HEK293T (cell line): ENCODE measurements at places on chromosomes 11 and 22.

DNA sequence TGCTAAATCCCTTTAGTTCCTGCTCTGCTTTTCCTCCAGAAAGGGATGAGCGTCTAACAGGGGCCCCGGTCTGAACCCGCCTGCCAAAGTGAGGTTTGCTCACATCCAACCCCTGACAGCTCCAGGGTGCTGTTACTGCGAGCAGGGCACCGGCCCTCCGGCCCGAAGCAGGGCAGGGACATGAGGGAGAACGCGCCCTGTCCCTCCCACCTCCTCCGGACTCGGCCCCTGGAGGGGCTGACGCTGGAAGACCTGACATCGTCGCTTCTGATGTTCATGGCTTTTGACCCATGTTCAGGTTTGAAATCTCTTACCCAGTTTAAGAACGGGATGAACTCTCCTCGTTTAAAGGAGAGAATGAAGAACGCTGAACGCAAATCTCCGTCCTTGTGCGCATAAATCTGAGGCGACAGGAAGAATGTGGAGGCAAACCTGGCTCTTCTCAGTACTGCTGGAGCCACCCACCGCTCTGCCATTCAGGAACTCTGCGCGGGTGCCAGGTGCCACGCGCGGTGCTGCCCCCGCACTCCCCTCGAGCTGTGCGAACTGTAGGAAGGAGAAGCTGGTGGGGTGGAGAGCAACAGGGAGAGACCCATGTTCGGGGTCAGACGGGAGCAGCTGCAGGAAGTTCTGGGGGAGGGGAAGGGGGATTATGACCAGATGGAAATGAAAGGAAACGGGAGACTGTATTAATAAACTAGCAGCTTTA, 826 bp upstream of the EEF1G start:
- DNase-seq = no peak

DNA sequence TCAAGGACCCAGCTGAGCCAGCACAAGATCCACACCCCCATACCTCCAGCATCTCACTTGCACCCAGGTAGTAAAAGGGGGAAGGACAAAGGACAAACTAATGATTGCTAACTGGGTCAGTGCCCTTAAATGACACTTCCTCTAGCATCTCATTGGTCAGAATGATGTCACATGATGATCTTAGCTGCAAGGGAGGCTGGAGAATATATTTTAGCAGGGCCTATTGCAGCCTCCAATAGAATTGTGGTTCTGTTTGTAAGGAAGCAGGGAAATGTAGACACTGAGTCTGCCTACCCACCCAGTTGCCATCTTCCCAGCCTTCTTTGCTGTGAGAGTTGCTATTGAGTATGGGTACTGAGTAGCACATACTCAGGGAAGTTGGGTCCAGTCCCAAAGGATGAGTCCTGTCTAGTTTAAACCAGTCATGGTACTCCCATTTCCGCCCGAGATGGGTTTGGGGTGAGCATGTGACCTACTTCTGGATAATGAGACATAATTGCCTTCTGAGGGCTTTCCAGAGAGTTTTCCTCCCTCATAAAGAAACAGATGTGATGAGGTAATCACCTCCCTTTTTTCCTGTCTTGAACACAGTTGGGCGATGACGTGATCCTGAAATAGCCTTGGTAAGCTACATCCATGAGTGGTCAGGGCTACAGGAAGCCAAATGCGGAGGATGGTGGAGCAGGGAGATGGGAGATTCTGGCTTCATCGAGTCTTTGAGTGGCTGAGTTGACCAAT, 5.5 kb upstream of the DNAL4 start:
- no peak for DNase-seq

- DNase-seq = no peak
Observed at GRCh38 chr11:2671748-2672147, 28.0 kb downstream of the KCNQ1OT1 start.

DNA sequence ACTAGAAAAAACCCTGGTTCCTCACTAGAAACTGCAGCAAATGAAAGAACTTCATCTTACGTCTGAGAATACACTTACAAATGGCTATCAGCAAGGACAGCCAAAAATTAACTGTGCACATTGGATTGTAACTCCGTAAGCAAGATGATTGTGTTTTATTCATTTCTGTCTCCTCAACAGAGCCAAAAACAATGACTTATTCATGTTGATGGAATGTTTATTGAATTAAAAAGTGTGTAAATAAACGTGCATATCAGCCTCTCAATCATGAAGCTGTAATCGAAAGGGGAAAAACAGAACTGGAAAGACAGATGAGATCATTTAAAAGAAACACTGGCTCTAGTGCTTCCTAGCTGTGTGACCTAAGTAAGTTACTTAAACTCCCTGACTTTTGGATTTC, 307.5 kb upstream of the ZC3H12C start:
- no peak for DNase-seq

DNA sequence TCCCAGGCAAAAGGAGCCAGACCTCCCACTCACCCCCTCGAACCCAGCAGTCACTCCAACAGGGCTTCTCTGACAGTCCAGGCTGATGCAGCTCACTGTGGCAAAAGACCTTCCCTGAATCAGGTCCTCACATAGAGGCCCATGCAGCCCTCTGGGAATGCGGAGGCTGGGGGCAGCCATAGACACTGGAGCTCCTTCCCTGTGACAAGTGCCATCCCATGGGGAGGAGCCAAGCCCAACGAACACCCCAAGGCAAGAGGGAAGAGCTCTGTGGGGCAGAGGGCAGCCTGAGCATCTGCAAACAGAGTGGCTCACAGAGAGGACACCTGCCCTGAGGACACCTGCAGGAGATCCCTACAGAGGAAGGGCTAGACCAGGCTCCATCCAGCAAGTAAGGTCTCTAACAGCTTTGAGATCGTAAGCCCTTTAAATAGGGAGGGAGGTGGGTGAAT, at the start of gene LINC01488:
LINC01488 (plus strand) TSS at position 271 of the 452 bp plus-strand sequence.
- DNase-seq = no peak

GRCh38 chr22:40791241-40791640, 27.9 kb downstream of the SLC25A17 start:
- no peak for DNase-seq

DNA sequence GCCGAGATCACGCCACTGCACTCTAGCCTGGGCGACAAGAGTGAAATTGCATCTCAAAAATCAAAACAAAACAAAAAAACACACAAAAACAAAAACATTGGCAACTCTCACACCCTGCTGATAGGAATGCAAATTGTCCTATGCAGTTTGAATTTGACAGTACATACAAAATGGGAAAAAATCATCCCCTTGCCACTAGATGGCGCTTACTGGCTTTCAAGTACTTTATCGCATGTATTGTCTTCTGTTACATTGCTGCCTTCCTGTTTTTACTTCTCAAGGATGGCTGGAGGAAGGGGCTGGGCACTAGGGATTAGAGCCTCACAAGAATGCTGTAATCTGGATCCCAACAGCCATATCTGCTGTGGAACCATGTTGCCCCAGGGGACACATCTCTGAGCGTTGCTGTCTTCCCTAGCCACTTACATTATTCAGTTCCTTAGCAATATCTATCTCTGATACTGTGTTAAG, 59.4 kb upstream of the A4GALT start:
- peak; percentile 71 for DNase-seq

- no peak for DNase-seq
Observed at GRCh38 chr11:24709928-24710565, 213.2 kb downstream of the LUZP2 start.

GRCh38 chr11:67344264-67344663, 9.1 kb downstream of the POLD4 start:
- DNase-seq = peak; percentile 1

DNA sequence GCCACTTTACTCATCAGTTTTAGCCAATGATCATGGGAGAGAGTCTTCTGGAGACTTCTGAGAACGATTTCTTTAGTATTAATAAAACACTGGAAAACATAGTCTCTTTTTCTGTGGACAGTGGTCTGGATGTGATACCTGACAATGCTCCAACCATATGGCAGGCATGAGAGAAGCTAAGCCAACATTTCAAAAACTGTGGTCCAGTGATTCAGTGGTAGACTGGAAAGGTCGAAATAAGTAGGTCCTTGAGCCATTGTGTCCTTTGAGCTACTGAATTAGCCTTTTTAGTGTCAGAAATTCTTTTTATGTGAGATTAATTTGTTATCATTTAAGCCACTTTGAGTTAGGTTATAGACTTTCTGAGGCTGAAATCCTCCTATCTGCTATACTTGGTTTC, 197.7 kb upstream of the CTSC start:
- DNase-seq = no peak

DNA sequence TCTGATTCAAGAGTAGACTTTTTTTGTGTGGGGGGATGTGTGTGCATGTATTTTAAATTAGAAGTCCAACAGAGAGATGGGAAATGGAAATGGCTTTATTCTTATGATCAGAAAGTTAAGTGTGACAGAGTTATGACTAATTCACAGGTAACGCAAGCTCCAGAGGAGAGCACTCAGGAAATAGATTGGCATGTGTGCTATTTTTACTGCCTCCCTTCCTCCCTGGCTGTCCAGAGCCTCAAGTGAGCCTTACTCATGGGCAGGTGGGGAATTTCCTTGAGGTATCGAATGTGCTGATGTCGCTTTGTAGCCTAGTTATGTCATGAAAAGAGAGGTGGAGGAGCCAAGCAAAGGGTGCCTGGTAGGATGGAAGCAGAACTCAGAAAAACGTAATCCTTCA, 70.3 kb upstream of the BDNF start:
- no peak for DNase-seq

DNA sequence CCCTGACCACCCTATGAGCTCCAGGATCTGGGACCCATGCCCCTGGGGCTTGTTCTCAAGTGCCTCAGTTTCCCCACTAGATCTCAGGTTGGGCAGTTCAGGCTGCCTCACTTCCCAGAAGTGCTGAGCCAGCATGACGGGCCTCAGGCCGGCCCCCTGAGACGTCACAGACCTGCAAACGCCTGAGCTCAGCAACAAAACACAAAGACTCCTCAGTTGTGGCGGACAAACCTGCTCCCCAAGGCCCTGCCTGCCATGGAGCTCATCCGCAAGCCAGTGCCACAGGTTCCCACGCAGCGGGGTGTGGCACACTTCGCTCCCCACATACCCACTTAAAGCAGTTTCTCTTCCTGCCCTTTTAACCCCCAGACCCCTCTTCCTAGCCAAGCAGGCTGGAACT, 45.2 kb downstream of the NECTIN1 start:
- no peak for DNase-seq

DNA sequence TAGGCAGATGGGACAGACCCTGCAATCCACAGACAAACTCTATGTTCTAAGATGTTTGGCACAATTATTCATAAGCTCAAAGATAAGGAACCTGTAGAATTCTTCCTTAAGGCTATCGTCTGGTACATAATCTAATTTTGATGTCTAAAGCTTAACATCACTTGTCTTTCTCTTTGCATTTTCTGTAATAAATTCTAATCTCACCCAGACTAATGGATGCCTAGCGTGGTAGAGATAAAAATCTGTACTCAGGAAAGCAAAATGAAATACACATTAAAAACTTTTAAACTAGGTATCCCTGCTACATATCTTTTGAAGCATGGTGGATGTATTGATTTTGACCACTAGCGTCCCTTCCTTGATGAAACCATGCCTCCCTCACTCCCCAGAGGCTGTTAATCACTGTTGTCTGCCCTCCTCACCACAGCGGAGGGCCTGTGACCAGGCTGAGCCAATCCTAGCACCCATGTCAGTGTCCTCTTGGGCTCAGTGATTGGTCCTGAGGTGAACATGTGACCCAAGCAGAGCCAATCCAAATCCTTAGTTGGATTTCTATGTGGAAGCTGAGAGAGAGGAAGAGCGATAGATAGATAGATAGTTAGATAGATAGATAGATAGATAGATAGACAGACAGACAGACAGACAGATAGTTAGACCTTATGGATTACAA, 82.2 kb upstream of the GRK3 start:
- DNase-seq = no peak

GRCh38 chr11:80024119-80024518, 583.3 kb upstream of the TENM4 start:
- DNase-seq = no peak

DNA sequence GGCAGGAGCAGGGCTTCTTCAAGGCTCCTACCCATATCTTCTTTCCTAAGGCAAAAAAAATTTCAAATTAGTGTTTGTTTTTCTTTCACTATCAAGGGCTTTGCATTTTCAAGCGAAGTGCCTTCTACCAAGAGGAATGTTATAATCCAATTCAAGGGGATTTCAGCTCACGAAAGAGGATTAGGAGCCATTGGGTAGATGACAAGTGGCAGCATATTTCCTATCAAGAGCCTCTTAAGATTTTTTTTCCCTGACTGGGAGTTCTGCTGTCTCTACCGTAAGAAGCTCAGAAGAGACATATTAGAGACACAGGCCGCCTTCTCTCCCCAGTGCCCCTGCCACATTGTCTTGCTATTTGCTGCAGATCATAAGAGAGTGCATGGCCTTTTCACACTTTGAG, 55.9 kb upstream of the BMAL1 start:
- DNase-seq = no peak

DNA sequence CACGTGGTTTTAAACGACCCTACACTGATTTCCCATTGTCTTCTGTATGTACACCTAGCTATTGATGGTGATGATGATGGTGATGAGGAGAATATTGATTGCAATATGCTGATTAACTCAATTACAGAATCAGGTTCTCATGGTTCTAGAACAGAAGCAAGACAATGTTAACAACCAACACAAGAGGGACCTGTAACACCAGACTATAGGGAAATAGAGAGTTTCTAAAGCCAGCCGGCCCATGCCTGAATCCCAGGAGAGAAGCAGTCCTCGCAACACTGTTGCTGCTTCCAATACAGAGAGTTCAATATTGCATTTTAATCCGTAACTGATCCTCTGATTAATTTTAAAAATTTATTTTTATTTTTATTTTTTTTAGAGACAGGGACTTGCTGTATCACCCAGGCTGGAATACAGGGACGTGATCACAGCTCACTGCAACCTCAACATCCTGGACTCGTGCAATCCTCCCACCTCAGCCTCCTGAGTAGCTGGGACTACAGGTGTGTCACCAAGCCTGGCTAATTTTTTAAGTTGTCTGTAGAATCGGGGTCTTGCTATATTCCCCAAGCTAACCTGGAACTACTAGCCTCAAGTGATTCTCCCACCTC, 22.2 kb upstream of the UBASH3B start:
- peak; percentile 46 for DNase-seq

- no peak for DNase-seq
Observed at GRCh38 chr11:17376493-17376892, 12.0 kb downstream of the KCNJ11 start.

GRCh38 chr11:75384438-75385080, 14.8 kb upstream of the RPS3 start:
- peak; percentile 82 for DNase-seq

DNA sequence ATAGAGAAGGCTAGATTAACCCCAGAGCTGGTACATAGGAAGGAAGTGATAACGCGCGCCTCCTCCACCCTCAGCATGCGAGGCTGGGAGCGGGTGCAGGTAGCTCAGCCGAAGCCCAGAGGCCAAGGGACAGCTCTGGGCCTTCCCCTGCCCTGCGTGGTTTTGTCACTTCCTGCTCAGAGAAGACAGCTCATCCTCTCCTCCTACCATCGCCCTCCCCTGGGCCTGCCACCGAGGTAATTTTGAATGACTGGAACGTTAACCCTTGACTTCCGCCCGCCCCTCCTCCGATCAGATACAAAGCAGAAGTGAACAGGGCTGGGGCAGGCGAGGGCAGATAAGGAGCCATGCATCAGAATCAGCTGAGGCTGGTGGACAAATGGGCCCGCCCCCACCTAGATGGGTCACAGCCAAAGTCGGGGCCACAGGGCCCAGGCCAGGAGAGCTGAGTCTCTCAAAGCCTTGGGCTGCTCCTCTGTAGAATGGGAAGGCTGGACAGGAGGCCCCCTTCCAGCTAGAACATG, 1.6 kb downstream of the RAC2 start:
- no peak for DNase-seq

- DNase-seq = no peak
Observed at GRCh38 chr22:50475652-50476002, 792 bp upstream of the SBF1 start.
